Germinal center (tissue), 1 donor: ENCODE measurements at places on chromosomes 2 and 18.

GRCh38 chr2:119142824-119143223, 15.7 kb downstream of the C1QL2 start:
- no peak for DNase-seq

DNA sequence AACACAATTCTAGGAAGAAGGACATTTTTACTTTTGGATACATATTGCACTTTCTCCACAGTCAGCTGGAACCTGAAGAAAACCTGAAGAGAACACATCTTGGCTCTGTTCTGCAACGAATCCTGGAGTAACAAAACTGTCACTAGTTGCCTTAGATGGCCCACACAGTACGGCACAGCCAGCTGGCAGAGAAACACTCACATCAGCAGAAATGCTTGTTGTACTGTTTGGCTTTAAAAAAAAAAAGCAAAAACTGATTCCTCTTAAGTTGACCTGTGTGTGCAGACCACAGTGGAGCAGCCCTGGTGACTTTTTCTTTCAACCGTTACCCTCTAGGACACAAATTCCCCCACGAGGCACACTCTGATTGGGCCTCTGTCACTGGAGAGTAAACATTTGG, 152.3 kb upstream of the TWIST2 start:
- no peak for DNase-seq

- DNase-seq: no peak
These were observed 112.2 kb downstream of the MEIS1 start for GRCh38 chr2:66547118-66547517.

GRCh38 chr2:232117413-232117812, 155.9 kb downstream of the DIS3L2 start:
- no peak for DNase-seq

- DNase-seq: no peak
These were observed 184.4 kb downstream of the RTP5 start for GRCh38 chr2:242053921-242054320.

GRCh38 chr2:150346806-150347205, 140.7 kb downstream of the RND3 start:
- no peak for DNase-seq

GRCh38 chr2:47725808-47726207, 57.1 kb upstream of the MSH6 start:
- no peak for DNase-seq

GRCh38 chr2:135099802-135100483, 47.9 kb downstream of the RAB3GAP1 start:
- DNase-seq: no peak

DNA sequence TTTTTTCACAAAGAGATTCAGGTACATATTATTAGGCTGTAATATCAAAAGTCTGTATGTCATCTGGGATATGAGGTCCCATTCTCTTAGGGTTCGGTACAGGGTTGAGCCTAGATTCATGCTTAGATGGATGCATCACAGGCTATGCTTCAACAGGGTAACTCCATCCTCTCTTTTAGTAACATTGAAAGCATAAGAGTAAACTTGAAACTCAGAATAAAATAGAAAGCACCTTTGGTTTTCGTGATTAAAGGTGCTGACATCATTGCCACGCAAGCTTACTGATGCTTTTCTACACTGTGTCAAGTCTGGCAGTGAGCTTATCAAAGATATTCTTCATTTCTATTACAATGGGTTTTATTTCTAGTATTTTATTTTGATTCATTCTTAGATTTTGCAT, 419.1 kb upstream of the DSEL start:
- DNase-seq: no peak

- DNase-seq: no peak
These were observed 236.5 kb downstream of the AKAIN1 start for GRCh38 chr18:4960578-4960977.

GRCh38 chr2:85584354-85584856, at the start of gene VAMP5:
Gene VAMP5 (plus strand): TSS chr2:85584431. CDS start chr2:85584491, 60 bp downstream.
- peak; percentile 73 for DNase-seq

DNA sequence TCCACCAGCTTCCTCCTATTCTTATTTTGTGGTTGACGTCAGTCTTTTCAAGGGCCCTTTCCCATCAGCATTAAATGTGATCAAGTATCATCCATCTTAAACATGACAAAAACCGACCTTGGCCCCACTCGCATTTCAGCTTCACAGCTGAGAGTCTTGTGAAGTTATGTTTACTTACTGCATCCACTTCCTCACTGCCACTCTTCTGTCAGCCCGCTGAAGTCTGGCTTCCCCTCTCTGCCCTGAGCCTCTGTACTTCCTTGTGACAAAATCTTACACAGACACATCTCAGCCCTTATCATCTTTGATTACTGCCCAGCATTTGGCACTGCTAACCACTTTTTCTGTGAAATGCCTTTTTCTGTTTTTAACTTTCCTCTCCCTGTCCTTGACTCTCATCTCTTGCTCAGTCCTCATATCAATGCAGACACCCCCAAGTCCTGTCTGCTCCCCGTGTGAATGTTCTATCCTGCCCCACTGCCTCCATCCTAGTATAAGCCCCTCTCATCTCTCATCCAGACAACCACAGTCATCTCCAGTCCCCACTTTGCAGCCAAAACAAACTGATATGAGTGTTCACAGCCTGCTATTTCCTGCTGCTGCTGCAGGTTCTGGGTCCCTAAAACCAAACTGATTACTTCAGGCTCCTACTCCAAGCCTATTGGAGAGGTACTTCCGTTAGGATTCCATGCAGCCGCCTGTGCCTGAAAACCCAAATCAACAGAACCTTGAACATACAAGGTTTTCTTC, 31.4 kb downstream of the FOSL2 start:
- DNase-seq: no peak

GRCh38 chr2:216286616-216287231, 85.6 kb downstream of the MARCHF4 start:
- no peak for DNase-seq

DNA sequence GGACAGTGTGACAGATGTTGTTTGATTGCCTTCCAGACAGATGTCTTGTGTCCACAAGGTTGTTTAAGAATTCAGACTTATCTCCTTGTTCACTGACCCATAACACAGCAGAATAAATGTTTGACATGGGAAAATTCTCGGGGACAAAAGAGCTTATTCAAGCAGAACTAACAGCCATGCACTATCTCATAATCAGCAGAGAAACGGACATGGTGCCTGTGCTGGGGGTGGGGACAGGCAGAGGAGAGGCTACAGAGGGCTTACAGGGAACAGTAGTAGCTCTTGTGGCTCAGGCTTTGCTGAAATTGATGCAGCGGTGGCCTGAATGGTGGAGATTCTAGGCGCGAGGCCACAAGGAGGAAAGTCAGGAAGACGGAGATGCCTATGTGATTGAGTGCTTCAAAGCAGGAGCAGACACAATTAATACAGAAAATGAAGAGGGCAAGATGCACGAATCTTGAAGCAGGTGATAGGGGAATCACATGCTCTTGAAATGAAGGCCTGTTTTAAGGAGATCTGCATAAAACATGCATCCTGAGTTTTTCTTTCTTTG, 62.0 kb upstream of the CAB39 start:
- no peak for DNase-seq

DNA sequence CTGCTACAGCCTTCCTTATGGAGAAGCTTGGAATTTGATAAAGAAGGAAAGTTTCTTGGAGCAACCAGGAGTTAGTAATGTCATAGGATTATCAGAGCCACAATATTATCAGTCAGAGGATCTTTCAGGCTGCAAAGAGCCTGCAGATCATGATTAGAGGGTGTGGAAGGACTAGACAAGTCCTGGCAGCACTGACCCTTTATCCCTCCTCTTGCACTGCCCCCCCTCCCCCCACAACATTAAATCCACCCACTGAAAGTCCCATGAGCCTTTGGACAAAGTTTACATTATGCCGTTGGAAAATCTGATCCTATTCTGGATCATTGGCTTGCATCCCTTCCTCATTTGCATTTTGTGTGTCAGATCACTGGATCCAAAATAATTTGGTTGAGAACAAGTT, 18.7 kb upstream of the IMPA2 start:
- no peak for DNase-seq

GRCh38 chr2:189097934-189098333, 81.6 kb downstream of the COL5A2 start:
- no peak for DNase-seq
